Fibroblast of skin of scalp (primary cell): ENCODE measurements at places on chromosomes 7 and 10.
A peak's percentile ranks its signal among the peaks of the same experiment; 100 is the strongest.

- no peak for DNase-seq
These were observed 96.8 kb downstream of the TMEM26 start for GRCh38 chr10:61356354-61356753.

DNA sequence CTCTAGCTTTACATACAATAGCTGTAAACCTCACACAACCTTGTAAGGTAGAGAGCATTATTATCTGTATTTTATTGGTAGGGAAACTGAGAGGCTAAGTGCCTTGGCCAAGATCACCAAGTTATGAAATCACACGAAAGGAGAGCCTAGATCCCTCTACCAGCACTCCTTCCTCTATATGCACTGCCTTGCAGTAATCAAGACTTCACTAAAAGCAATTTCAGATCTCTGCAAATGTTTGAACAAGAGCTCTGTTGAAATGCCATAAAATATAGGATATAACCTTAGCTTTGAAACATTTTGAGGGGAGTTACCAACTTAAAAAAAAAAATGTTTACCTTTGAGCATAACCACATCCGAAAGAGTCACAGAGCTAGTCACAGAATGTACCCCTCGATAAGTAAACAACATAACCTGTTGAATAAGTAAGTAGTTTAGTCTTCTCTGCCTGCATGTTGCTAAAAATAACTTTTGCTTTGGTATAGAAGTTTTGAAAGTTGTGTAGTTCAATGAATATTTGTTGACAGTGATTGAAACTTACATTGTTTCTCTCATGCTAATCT is 709.4 kb downstream of the AUTS2 start:
- no peak for DNase-seq

DNA sequence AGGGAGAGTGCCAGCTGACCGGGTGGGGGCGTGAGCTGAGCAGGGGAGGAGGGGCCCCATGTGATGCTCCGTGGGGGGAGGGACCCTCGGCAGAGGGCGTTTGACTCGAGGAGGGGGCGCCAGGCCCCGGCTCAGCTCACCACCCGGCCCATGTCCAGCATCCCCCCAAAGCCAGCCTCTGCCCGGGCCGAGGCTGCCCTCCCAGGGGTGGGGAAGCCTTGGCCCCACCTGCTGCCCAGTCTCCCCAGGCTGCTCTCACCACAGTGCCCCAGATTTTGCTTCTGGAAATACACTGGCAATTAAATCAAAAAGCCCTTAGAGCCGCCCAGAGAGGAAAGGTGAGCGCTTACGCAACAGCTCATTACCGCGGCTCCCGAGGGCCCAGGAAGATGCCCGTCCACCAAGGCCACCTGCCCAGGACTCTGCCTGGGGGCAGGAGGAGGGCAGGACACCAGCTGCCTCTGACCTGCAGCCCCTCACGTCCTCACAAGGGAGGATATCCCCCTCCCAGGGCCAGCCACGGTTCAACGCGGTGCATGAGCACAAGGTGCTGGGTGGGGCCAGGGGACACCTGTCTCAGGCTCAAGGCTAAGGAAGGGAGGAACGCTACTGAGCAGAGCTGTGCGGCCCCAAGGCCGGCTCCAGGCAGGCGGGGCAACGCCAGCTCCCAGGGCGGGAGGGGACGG is 70.0 kb upstream of the INPP5A start:
- no peak for DNase-seq

GRCh38 chr10:11237571-11237970 is 219.9 kb downstream of the CELF2 start:
- no peak for DNase-seq

- no peak for DNase-seq
These were observed 46.1 kb downstream of the WIPF3 start for GRCh38 chr7:29852457-29852856.

DNA sequence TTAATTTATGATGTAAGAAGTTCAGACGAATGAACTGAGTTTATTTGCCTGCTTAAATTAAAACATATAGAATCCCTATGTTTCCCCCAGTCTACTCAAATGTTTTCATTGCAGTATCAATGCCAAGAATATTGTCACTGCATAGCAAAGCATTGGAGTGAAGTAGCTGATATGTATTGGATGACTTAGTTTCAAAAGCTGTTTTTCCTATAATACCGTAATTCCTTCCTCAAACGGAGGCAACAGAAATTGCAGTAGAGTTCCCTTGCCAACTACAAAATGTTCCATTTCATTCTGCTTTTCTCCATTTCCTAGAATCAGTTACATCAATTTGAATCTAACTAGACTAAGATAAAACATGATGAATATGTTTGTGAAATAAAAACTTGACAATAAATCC is 174.1 kb downstream of the CNTNAP2 start:
- DNase-seq = no peak

- DNase-seq = no peak
These were observed 36.2 kb downstream of the LARP4B start for GRCh38 chr10:895324-895723.

GRCh38 chr7:2478399-2478785 is 2.2 kb upstream of the GRIFIN start:
- peak; percentile 43 for DNase-seq

- DNase-seq = no peak
These were observed 179.2 kb downstream of the NXPH1 start for GRCh38 chr7:8612584-8612983.

DNA sequence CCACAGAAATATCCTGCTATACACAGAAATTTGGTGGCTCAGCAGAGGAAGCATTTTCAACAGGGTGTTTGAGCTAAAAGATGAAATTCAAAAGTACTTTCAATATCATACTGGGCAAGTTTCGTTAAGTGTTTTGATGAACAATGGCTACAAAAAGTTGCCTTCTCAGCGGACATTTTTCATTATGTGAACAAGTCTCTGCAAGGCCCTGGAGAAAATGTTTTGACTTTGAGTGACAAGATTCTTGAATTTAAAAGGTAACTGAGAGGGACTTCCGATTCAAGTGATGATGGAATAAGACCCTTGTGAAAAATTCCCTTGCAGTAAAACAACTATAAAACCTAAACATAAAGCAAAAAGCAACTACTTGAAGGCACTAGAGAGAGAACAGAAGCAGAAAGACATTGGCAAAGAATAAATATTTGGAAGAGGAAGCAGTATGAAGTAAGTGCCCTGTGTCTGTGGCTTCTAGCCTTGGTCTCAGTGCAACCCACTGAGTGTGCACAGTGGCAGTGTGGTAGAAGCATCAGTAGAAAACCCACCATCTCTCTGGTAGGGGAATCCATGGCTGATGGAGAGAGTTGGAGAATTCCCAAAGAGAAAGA is 62.5 kb upstream of the NAMPT start:
- no peak for DNase-seq

- DNase-seq = no peak
These were observed 35.9 kb upstream of the CCSER2 start for GRCh38 chr10:84292502-84292901.
